ENCODE measurements at places on chromosomes 6 and 20.

GRCh38 chr6:32375739-32376529 lies 4.2 kb upstream of the TSBP1 start:
- no peak for DNase-seq

GRCh38 chr6:162899148-162899547 lies 171.4 kb downstream of the PACRG start:
- no peak for DNase-seq

DNA sequence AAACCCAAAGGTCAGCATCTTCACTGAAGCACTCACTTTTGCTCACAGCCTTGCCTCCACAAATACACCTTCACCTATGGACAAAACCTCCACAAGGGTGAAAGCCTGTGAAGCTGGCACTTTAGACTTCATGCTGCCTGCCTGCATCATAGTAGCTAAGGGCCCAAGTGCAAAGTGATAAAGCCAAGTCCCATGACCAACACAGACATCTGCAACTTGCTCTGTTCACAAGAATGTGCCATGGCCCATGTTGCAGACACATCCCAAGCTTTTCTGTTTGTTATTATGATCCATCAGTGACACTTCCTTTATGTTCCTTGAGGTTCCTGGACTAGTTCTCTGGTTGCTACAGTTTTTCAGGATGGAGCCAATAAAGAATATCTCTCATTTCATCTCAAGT lies 31.1 kb downstream of the BTBD3 start:
- DNase-seq: no peak

GRCh38 chr6:74549746-74550145 lies 656.1 kb downstream of the COL12A1 start:
- no peak for DNase-seq

- no peak for DNase-seq
These were observed 59.0 kb downstream of the TCP11 start for GRCh38 chr6:35082046-35082732.

DNA sequence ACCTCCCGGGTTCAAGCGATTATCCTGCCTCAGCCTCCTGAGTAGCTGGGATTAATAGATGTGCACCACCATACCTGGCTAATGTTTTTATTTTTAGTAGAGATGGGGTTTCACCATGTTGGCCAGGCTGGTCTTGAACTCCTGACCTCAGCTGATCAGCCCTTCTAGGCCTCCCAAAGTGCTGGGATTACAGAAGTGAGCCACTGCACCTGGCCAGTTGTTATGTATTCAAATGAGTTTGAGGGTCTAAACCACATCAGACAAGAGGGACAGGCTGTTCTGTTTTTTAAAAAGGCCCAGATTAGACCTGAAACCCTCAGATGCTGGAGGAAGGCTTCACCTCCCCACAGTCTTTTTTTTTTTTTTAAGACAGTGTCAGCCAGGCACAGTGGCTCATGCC lies 4.1 kb upstream of the SPAG4 start:
- no peak for DNase-seq

DNA sequence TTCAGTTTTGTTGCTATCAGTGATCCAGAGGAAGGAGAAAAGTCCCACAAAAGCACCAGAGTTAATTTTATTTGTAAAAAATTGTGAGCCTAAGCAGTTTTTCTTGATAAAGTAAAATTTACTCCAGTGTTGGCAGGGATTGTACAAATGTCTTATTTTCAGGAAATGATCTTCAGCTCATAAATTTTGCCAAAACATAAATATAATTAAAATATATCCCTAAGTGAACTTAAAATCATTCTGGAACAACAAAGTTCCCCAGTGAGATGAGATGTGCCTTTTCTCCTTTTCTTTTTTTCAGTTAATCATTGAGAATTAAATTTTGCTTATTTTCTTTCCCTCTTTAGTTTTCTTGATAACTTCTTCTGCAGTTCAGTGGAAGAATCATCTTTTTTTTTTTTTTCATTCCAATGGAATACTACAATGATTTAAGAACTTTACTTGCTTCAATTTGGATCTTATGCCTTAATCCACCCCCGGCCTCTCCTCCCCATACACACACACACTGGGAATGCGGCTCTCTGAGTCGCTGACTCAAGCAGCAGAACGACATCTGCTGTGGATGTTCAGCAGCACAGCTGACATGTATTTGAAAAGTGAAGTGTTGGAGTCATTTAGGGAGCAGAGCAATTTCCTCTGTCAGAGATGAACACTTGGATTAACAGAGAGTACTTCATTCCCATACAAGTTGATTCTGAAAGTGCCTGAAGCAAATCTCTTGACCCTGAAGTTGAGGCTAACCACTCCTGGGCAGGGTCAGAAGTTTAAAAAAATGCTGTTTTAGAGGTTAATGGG lies 27.7 kb upstream of the LAMA4 start:
- DNase-seq: no peak

DNA sequence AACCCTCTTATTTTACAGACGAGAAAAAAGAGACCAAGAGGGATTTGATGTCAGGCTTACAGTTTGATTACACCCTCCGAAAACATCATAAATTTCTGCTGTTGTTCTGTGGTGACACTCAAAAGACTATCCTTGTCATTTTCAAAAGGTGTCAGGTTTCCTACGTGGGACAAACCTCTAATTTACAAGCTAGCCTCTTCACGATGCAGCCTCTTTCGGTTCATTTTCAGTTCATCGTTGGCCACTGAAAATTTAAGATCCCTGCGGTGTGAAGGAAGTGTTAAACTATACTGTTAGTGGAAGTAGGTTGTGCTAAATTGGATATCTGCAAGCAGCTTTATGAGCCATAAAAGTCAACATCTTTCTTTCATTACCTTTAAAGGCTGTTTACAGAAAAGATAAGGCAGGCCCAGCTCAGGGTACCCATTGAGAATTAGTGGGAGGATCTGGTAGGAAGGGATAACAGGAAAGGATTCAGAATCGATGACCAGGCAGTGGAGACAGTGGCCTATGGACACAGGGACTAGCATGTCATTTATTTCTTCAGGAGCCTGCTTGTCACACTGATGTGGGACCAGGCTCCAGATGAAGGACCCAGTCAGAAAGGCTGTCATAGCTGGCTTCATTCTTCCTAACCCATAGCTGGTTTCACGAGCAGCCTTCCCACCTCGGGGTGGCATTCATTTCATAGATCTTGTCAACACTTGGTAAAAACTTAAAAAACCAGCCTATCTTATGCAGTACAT lies 329.1 kb upstream of the SOX4 start:
- DNase-seq: no peak

DNA sequence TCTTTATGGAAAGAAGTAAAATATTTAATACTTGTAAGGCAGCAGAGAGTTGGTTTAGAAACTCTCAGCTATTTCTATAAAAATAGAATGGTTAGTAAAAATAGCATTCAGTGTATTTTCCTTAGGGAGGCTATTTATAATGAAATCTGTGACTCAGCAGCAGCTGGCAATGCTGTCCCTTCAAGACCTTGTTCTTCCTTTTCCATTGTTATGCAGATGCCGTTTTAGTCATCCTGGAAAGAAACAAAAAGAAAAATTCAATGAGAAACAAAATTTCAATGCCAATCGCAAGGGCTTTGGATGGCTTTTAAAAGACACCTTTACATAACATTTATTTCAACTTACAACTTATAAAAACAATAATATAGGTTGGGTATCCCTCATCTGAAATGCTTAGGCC lies 17.5 kb downstream of the MPC1 start:
- DNase-seq: no peak

- DNase-seq: no peak
These were observed 4.7 kb downstream of the SNRNP48 start for GRCh38 chr6:7594579-7595125.

GRCh38 chr20:50191065-50191543 lies 474 bp downstream of the CEBPB start:
- DNase-seq: peak; percentile 76

DNA sequence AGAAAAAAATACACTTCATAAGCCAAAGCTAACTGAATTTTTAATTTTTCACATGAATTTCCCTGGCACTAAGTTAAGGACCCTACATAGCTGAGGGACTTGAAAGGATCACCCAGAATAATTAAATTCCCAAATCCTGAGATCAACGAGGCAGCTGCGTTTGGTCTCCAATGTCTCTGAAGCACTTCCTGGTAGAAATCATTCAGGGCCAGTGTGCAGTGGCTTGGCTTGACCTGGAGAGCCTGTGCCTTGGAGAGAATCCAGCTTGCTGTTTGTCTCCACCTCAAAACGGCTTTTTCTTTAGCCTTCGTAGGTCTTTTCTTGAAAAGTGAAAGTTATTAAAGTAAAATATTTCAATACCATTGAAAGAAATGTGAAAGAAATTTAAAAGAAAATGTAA lies 92.4 kb downstream of the SMOC2 start:
- DNase-seq: no peak

GRCh38 chr6:119224095-119224701 lies 125.4 kb downstream of the MAN1A1 start:
- DNase-seq: no peak

Measured in inflammatory macrophage (primary cell).